Activated CD8-positive, alpha-beta memory T cell treated with anti-CD3 and anti-CD28 coated beads for 24 hours (primary cell): ENCODE measurements at places on chromosomes 4 and X.

DNA sequence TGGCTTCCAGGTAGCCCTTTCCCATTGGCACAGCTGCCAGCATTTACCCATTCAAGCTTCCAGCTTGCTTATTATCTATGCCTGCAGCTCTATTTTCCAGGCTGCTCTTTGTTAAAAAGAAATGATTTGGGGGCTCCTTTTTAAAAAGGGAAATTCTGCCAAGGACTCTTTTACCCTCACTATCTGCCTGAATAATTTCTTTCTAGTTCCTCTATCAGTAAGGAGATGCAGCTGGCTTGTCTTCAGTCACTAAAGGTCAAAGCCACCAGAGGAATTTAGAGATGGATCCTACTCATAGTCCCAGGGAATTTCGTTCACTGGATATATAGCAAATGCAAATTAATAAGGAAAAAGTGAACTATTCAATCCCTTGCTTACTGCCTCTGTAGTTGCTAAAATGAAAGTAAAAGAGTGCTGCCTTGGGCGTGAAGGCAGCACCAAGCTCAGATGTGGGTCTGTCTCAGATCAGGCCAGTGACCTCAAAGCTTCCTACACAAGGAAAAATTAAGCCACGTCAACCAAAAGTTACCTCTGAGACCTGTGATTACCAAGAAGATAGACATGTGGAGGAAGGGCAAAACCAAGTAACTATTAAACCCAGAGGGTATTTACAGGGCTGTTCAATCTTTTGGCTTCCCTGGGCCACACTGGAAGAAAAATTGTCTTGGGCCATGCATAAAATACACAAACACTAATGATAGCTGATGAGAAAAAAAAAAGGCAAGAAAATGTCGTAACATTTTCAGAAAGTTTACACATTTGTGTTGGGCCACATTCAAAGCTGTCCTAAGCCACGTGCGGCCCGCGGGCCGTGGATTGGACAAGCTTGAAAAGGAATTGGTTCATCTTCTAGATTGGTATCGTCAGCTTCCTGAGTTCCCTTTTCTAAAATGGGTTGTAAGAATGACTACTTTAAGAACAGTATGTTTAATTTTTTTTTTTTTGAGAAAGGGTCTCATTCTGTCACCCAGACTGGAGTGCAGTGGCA is 5.3 kb downstream of the ARSF start:
- DNase-seq, result no peak

DNA sequence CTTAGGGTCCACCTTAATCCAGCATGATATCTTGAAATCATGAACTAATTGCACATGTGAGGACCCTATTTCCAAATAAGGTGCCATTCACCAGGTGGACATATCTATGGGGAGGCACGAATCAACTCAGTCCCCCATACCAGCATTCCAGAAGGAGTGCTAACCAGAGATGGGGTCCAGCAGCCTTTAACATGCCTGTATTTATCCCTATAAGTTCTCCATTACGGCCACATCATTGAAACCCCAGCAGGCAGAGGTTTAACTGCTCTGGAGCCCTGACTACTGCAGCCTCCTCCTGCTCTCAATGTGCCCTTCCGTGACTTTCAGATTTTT is 3.2 kb upstream of the ASMTL start:
- DNase-seq, result peak; percentile 46

- no peak for DNase-seq
These were observed 18.0 kb downstream of the CDKL2 start for GRCh38 chr4:75612306-75612705.

DNA sequence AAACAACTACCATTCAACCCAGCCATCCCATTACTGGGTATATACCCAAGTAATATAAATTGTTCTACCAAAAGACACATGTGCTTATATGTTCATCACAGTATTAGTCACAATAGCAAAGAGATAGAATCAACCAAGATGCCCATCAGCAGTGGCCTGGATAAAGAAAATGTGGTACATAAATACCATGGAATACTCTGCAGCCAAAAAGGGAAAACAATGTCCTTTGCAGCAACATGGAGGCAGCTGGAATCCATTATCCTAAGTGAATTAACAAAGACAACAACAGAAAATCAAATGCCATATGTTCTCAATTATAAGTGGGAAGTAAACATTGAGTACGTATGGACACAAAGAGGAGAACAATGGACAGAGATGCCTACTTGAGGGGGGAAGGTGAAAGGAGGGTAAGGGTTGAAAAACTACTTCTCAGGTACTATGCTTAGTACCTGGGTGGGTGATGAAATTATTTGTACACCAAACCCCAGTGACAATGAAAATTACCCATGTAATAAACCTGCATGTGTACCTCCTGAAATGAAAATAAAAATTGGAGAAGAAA is 632.1 kb upstream of the AADAT start:
- no peak for DNase-seq

DNA sequence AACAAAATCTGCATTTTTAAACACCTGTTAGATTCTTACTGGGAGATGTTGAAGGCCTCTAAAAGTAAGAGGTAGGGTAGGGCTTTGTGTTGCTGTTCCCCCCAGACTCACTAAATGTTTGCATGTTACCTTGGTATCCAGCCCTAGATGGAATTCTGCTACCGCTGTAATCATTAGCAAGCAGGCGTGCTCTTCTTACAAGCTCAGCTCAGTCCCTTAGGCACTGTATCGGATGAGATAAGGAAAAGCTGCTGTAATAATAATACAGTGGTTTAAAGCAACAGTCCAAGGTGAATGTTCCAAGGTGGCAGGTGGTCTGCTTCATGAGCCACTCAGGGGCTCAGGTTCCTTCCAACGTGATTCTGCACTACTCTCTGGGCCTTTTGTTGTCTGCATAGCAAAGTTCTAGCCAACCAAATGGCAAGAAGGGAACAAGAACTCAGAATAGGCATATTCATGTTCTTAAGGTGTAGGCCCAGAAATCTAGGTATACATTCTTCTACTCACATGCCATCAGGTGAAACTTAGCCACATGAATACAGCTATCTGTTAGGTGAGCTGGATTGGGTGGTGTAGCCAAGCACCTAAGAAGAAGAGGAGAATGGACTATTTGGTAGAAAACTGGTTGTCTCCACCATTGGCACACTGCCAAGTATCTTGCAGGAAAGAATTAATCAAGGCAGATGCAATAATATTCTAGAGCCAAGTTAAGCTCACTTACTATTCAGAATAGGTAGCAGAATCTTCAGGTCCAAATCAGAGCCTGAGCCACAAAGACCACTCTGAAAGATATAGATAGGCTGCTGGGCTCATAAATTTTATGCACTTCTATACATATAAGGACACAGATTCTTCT is 46.0 kb downstream of the COQ2 start:
- no peak for DNase-seq

DNA sequence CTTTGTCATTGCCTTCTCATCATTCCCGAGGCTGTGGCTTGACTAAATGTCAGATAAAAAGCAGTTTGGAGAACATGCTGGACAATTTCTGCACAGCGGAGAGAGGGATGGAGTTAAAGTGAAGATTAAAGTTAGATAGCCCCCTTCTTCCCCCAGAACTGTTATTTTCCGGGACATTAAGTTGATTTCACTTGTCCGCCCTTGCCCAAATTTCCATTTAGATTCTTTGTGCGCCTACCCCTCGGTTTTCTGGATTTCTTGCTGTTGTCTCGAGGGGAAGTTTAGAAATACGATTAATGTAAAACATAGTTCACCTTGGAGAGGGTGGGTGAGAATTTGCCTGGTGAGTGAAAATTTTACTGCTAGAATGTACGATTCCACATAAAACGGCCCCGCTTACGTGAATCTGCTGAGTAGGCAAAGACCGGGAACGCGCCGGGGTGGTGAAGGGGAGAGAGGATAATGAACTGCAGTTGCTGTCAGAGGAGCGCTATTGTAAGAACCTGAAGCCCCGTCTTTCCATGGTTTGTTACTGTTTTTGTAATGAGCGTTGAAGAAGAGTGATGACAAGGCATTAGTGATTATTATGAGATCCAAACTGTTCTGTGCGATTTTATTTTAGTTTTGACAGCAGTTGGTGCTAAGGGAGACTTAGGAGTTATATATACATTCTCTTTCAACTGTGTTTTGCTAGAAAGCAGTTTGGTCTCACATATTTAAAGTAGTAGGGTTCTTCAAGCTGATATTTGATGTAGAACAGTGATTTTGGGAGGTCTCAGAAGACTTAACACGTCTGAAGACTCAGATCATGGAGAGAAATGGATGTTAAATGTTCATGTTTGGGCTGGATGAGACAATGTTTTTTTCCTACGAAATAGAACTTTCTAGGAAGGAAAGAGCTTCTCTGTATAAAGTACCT is 73.0 kb downstream of the AFF1 start:
- DNase-seq, result no peak

DNA sequence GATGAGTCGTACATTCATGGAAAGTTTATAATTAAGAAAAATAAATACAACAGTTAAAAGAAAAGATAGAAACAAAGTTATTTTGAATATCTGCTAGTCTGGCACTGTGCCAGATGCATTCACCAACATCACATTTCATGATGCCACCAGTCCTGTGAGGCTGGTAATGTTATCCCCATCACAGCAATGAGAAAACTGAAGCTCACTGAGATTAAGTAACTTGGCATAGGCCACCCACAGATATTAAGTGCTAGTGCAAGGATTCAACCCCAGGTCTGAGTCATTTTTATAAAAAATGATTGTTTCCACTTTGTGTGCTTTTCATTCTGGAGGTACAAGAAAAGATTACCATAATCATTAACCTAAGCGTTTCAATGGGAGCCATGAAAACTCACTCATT is 65.0 kb upstream of the IL15 start:
- DNase-seq, result no peak

GRCh38 chr4:5330339-5330989 is 279.2 kb downstream of the STK32B start:
- no peak for DNase-seq

GRCh38 chr4:158958489-158959270 is 144.2 kb upstream of the RAPGEF2 start:
- DNase-seq, result no peak

- DNase-seq, result no peak
These were observed 102.1 kb downstream of the RELL1 start for GRCh38 chr4:37584071-37584470.

DNA sequence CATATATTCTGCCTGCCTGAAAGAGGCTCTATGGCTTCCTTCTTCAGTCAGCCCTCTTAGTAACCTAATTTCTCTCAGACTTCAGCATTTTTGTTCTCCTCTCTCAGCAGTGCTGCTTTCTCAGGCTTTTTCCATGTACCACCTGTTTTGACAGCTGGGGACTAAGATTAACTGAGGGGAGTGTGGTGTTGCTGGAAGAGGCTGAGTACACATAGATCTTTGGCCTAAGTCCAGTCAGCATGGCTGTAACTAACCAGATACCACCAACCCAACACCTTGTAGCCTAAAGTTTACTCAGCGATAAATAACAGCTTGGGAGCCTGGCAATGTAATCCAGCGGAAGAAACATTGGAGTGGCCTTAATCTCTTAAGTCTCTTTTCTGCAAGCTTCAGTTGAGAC is 85.5 kb downstream of the RTL3 start:
- no peak for DNase-seq

DNA sequence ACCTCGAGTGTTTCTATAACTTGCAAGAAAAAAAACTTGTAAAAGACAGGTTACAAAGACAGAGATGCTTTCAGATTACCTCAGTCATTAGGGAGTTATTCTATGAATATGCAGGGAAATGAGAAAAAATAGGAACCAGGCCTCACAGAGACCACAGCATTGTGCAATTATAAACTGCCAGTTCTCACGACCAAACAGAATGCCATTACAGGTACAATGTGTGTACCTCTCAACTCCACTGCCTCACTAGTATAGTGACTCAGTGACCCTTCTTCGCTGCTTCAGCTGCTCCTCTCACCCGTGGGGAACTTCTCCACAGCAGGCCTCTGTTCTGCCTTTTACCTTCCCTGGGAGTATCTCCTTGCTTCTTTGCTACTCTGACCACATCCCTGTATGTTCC is 2.3 kb upstream of the HTATSF1 start:
- DNase-seq, result no peak

DNA sequence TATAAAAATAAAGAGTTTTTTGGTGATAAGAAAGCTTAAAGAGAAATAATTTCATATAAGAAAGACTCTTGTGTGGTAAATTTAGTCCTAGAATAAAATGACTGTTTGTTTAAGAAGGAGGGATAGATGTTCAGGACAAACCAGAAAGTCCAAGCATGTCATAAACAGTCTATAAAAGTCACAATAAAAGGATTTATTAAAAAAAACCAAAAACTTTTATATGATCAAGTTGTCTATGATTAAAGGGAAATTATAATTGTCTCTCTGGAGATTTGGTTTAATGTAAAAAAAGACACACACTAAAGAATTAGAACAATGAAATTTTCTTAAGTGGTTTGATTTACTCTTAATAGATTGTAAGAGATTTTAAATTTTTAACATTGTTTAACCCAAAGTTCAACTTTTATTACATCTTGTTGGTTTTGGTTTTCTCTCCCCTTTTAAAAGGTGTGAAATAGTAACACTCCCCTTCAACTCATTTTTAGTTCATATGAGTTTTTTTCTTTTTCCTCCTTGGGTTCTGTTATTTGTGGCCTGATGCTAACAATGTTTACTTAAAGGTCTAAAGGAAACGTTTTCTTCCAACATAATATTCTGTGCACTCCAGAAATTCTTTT is 89.7 kb downstream of the PDHA2 start:
- DNase-seq, result no peak

DNA sequence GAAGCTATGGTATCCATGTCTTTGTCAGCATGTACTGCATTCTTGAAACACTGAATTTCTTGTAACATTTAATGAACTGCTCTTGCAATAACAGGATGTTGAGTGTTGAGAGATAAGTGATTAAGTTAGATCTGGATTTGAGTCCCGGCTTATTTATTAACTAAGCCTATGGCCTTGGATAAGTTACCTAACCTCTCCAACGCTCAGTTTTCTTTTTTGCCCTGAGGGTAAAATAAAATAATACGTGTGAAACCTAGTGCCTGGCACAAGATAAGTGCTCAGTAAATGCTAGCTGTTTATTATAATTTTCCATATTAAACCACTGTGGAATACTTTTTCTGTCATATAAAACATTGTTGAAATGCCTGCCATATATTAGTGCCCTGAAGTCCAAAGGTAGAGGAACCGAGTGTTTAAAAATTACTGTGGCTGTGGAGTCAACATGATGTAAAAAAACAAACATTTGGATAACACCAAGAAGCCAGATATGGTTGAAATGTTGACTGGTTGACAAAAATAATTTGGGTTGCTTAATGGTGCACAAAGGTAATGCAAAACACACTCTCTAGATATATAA is 58.6 kb upstream of the ALB start:
- no peak for DNase-seq

DNA sequence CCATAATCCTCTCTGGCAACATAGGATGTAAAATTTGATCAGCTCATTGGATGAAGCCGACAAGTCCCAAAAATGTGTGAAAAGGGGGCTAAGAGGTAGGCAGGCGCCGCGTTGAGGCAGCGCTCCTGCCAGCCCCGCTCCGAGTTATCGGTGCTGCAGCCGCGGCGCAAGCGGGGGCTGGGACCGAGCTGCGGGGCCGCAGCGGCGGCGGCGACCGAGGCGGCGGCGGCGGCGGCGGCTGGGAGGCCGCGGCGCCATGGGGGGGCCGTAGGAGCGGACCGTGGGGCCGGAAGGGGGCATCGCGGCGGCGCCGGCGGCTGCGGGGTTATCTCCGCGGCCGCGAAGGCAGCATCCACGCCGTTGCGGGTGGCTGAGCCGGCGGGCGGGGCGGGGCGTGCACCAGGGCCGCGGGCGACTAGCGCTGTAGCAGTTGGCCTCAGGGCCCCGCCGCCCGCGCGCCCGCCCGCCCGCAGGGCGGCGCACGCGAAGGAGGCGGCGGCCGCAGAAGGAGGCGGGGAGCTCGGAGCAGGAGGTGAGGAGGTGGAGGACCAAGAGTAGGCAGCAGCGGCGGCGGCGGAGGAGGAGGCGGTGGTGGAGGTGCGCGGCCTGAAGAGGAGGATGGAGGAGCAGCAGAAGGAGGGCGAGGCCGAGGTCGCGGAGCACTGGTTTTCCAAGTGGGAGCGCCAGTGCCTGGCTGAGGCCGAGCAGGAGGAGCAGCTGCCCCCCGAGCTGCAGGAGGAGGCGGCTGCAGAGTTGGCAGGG is 126.0 kb upstream of the CXorf66 start:
- peak; percentile 54 for DNase-seq
